Fibroblast of the conjunctiva (primary cell): ENCODE measurements at places on chromosomes 6 and 20.

GRCh38 chr6:6725468-6726209 lies 137.1 kb downstream of the LY86 start:
- no peak for DNase-seq

DNA sequence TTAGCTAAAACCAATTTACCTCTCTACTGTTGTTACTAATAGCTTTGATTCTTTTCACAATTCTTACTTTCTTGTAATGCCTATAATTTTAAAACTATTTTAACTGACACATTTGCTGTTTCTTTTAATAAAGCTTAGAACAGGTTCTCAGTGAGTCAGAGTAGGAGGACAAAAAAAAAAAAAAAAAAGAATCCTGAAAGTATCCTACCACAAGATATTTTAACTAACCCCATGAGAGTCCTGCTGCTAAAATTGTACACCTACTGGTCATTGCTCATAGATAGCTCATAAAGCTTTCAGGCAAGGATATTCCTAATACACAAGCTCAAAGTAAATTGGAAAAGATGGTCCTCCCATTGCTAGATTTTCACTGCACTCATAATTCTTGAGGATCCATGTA lies 301.0 kb downstream of the CENPW start:
- DNase-seq = no peak

- DNase-seq = no peak
These were observed 175.1 kb downstream of the ARHGAP18 start for GRCh38 chr6:129534926-129535325.

- DNase-seq = peak; percentile 31
These were observed at the start of gene ZC3H12D for GRCh38 chr6:149484733-149485700. Gene ZC3H12D (minus strand): TSS chr6:149485014. CDS start chr6:149474543, 10,471 bp downstream.

DNA sequence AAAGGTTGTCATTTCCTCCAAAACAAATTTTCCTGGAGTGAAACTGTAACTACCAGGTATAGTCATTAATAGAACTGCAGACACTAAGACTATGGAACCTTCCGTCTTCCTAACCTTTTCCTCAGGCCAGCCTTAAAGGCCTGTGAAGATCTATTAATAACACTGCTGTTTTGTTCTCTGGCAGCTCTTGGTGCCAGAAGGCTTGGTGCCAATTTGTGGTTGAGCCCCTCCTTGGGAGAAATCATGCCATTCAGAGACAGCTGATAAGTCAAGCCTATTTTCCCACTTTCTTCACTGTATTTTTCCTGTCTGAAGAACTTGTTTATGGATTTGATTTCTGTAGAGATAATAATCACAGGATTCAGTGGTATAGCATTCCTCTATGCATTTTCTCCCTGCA lies 64.8 kb downstream of the HCRTR2 start:
- DNase-seq = no peak

DNA sequence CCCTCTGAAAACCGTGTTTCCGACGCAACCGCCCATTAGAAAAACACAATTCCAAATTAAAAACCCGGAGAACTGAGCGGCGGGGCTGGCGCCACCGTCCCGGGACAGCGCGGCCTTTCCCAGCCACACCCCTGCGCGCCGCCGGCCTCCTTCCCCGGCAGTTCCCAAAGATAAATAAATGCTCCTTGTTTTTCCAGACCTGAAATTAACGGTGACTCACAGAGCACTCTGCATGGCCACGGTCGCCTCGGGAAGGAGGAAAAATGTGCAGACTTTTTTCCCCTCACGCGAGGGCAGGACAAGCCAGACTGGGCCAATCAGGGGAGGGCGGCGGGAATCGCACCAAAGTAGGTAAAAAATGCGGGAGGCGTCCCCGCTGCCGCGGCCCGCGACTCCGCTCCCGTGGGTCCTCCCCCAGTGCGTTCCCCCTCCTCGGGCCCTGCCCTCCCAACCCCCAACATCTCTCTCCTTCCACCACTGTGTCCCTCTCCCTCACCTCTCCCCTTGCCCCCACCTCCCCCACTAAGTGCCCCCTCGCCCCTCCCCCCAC lies 828 bp upstream of the DSTN start:
- DNase-seq = peak; percentile 69

DNA sequence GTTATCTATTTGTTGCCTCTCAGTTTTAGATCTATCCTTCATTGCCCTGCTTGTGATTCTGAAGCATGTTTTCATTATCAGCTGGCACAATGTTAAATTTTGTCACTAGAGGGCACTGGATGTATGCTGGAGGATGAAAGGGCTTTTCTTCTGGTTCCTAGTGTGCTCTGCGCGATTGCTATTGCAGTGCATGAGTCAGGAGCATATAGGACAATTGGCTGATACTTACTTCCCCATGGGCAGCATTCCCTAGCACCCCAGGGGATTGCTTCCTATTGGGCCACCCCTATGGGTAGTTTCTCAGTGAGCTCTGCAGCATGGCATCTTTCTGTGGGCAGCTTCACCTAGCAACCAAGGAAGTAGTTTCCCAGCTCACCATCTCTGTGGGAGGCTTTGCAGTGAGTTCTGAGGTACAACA lies 280.3 kb upstream of the SYNCRIP start:
- DNase-seq = peak; percentile 21

DNA sequence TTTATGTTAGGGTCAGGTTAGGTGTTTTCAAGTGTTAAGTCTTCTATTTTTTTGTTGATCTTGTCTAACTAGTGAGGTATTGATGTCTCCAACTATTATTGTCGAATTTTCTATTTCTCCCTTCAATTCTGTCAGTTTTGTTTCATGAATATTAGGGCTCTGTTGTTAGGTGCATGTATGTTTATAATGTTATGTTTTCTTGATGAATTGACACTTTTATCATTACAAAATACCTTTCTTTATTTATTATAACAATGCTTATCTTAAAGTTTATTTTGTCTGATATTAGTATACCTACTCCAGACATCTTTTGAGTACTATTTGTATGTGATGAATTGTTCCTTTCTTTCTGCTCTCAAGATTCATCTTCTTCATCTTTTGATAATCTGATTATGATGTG lies 12.9 kb upstream of the TRIM38 start:
- DNase-seq = no peak

DNA sequence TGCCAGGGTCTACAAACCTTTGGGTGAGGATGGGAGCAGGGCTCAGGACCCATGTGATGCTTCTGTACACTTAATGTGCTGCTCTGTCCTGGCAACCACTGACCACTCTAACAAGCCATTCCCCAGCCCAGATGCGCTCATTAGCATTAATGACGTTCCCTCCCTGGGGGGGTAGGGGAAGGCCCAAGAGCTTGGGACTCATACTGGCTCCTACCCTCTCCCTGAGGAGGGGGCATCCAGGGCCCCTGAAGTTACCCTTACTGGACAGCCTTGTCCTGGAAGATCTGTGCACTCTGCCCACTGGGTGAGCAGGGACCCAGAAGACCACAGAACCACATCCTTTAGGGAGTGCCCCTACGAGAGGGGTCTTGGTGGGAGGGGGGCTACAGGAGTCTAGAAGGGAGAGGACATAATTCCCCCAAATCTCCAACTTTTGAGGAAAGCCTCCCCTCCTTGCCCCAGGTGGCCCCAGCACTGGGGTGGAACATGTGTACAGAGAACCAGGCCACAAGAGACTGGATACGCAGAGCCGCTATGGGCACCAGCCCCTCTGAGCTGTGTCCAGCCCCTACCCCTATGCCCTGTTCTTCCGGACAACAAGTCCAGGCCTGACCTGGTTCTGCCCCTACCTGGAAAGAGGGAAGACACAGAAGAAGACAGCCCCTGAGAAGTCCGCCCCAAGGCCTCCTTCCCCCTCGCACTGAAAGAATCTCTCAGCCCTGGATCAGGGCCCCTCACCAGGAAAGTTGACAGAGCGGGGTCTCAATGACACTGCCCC lies 1.4 kb downstream of the TEAD3 start:
- no peak for DNase-seq

DNA sequence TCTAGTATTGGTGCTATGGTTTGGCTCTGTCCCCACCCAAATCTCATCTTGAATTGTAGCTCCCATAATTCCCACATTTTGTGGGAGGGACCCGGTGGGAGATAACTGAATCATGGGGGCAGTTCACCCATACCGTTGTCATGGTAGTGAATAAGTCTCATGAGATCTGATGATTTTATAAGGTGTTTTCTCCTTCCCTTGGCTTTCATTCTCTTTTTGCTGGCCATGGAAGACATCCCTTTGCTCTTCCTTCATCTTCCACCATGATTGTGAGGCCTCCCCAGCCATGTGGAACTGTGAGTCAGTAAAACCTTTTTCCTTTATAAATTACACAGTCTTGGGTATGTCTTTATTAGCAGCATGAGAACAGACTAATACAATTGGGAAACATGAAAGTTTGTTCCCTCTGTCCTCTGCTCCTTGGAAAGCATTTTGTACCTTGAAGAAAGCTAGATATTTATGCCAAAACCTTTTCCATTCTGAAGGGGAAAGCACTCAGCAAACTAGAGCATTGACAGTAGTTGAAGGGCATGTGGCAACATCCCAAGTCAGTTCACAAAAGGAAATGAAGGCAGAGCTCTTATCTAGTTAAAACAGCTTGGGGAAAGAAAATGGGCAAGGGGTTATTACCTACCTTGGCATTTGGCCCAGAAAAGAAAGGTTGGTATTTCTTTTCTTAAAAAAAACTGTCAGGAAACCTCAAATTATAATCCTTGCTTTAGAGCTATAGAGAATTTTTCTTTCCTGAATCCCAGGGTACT lies 10.7 kb upstream of the TNFAIP3 start:
- DNase-seq = no peak

DNA sequence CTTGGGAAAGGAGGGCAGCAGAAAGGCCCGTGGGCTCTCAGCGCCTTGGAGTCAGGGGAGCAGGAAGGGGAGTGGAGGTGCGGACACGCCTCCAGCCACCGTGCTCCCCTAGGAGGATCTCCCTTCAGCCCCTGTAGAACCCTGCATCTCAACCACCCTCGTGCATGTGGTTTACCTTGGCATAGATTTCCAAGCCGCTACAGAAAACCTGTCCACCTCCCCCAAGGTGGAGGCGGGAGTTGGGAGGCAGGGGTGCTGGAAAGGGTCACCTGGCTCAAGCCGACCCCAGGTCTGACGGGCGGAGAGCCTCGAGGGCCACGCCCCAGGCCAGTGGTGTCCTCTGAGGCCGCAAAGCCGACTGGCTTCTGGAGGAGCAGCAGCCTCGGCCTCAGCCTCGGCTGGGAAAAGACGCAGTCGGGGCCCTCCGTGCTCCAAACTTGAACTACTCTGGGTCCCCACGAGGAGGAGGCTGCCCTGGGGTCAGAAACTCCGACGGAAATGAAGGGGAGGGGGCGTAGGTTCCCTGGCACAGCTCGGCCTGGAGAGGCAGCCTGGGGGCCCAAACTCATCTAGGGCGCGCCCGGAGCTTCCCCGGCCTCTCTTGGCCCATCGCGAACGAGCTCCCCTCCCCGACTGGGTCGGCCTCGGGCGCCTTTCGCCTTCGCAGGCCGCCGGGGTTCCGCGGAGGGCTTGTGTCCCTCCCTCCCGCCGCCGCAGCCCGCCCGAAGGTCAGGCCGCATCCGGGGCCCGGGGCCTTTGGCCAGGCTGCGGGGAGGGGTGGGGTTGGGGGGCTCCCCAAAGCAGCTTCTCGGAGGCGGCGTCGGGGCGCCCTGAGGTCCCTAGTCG lies 6.3 kb upstream of the FOXF2 start:
- DNase-seq = no peak
